ENCODE measurements at places on chromosomes 4 and X. TPM values are rescaled to one million over a fixed set of nuclear protein-coding genes. Genes with fewer than 3 reads are reported as not detected.

- DNase-seq, result no peak
Observed at GRCh38 chrX:40863671-40864070, 128.3 kb upstream of the MED14 start.

DNA sequence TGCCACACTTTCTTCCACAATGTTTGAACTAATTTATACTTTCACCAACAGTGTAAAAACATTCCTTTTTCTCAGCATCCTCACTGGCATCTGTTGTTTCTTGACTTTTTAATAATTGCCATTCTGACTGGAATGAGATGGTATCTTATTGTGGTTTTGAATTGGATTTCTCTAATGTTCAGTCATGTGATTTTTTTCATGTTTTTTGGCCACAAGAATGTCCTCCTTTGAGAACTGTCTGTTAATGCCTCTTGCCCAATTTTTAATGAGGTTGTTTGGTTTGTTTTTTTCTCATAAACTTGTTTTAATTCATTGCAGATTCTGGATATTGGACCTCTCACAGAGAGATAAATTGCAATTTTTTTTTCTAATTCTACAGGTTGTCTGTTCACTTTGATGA, 1195.2 kb downstream of the TECRL start:
- DNase-seq, result no peak

The CSN1S1 gene
- total RNA-seq, result not detected

DNA sequence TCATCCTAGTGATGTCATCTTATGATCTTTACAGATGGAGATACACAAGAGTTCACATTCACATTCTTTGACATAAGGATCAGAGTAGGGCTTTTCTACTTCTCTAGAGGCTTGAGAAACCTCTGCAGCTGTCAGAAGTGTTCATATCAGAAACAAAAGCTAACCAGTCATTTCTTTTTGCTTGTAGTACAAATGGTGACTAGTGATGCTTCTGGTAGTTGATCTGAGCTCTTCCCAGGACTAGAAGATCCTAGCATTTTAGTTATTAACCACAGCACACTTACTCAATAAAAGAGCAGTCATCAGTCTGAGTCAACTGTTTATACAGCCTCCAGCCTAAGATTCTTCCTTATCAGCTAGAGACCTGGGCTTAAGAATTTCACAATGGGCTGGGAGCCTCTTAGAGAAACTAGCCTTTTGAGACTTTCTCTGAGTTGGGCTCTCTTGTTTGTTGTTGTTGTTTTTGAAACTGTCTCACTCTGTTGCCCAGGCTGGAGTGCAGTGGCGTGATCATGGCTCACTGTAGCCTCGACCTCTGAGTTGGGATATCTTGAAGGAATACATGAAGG, 84.1 kb downstream of the TMEM164 start:
- DNase-seq, result no peak

The AMBN gene
- not detected for total RNA-seq

Data from Peyer's patch (tissue), 4 donors.